ENCODE measurements at places on chromosomes 4 and X. TPM values are rescaled to one million over a fixed set of nuclear protein-coding genes. Genes with fewer than 3 reads are reported as not detected.

HSFX2 gene
- not detected for total RNA-seq

TMEM154 gene
- total RNA-seq = 1.9 TPM

MXRA5 gene
- 16.8 TPM for total RNA-seq

ETDA gene
- not detected for total RNA-seq

MAGEH1 gene
- 17.9 TPM for total RNA-seq

SPANXN4 gene
- total RNA-seq = not detected

EFHC2 gene
- 2.2 TPM for total RNA-seq

SLC7A11 gene
- total RNA-seq = 2.4 TPM

- no peak for DNase-seq
These were observed 39.6 kb downstream of the DDX60L start for GRCh38 chr4:168440442-168441264.

DNA sequence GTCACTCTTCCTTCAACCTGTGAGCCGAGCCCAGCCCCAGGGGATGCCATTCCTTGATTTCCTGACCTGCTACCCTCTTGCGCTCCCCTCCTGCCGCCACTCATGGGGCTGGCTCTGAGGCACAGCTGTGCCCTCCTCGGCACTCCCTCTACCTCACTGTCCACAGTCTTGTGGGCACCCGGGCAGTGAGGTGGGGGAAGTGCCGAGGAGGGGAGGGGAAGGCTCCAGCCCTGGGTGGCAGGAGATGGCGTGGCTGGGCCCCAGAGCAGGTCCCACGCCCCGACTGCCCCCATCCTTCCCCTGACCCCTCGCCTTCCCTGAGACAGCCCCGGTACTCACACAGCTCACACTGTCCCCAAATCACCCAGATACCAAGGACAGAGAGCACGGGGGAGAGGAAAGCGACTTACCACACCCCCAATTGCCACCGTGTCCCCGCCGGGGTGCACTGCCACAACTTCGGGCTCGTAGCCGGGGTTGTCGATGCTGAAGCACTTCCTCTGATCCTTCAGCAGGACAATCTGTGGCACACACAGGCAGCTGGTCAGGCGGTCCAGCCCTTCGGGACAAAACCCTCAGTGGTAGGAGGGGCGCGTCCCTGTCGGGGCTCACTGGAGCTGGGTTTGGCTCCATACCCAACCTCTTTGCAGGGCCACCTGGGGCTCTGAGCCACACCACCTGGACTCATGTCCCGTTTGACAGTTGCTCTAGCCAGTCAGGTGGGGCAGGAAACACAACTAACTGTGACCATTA, 37.9 kb downstream of the WDR1 start:
- DNase-seq = peak; percentile 39

DNA sequence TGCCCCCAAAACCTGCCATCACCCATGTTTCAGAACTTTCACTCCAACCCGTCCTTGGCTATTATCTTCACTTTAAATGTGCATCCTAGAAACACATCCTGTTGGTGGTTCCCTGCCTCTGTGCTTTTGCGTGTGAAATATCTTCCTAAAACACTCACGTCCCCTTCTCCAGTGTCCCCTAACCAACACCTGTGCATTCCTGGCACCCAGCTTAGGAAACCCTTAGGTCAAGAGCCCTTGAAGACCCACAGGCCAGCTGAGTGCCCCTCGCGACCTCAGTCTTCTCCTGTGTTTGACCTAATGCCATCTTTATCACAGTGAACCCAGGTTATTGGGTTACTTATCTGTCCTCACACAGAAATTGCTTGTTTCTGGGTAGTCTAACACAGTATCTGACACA, 117.6 kb downstream of the STK32B start:
- DNase-seq = peak; percentile 30

DNA sequence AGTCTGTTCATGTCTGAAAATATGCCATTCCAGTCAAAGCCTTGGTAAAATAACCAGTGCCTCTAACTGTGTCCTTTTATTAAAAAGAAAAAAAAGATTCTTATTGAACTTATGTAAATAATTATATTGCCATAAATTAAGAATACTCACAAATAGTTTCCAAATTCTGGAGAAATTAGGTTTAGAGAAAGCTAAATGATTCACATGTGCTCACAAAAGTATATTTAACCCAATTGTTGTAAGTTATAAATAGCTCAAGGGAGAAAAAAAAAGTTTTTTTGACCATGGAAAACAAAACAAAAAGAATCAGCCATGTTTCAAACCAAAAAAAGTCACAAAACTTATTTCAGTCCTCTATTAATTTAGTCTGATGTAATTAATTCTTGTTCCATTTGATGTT, 25.3 kb upstream of the HERC6 start:
- DNase-seq = no peak

GRCh38 chr4:41148292-41148691, 66.0 kb downstream of the APBB2 start:
- DNase-seq = no peak

DNA sequence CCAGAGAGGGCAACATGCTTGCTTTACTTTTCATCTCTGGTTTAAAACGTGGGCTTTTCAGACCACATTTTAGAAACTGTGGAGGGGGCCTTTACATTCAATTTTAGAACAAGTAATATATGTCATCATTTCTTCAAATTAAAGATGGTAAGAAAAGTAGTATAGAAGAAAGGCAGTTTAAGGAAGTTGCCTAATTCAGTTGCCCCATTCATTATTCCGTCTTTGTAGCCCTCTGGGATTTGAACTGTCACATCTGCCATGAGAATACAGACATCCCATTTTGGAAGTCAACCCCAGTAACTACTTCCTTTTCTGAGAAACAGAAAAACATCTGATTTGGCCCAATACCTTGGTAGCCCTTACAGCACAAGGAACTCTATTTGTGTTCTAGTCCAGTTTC, 61.2 kb downstream of the PASD1 start:
- no peak for DNase-seq

Data from endodermal cell (in vitro differentiated cells).